ENCODE measurements at places on chromosomes 11 and 22.

DNA sequence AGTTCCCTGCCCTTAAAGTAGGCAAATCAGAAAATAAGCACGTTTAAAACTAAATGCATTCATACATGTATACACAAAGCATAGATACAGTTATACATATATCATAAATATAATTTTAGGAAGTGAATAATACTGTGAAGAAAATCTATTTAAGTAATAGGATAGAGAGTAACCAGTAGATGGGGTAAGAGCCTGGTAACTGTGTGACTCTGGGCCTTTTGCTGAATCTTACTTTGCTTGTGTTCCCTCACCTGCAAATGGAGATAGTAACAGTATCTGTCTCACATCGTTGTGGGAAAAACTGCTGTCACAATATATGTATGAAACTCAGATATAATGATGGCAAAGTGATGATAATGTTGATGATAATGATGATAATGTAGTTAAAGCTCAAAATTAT is 29.9 kb downstream of the MS4A2 start:
- DNase-seq, result no peak

- DNase-seq, result no peak
Measured at GRCh38 chr11:110075847-110076208, 17.4 kb upstream of the ZC3H12C start.

DNA sequence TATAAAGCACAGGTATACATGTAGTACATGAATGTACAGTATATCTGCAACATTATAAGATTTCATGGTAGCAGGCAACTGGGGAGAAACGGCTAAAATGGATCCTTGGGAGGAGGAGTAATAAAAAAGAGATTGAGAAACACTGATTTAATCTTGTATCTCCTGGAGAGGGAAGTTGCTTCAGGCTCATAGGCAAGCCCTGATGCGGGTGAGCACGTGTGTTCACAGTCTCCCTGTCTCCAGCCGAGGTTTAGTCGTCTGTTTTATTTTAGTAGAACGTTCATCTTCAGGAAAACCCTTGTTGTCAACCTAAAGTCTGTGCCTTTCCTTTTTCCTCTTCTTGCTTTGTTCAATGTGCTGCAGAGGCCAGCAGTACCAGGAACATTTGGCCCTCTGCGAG is 21.8 kb upstream of the SLC25A18 start:
- no peak for DNase-seq

- DNase-seq, result no peak
Measured at GRCh38 chr11:116825854-116826750, 3.0 kb upstream of the APOA4 start.

DNA sequence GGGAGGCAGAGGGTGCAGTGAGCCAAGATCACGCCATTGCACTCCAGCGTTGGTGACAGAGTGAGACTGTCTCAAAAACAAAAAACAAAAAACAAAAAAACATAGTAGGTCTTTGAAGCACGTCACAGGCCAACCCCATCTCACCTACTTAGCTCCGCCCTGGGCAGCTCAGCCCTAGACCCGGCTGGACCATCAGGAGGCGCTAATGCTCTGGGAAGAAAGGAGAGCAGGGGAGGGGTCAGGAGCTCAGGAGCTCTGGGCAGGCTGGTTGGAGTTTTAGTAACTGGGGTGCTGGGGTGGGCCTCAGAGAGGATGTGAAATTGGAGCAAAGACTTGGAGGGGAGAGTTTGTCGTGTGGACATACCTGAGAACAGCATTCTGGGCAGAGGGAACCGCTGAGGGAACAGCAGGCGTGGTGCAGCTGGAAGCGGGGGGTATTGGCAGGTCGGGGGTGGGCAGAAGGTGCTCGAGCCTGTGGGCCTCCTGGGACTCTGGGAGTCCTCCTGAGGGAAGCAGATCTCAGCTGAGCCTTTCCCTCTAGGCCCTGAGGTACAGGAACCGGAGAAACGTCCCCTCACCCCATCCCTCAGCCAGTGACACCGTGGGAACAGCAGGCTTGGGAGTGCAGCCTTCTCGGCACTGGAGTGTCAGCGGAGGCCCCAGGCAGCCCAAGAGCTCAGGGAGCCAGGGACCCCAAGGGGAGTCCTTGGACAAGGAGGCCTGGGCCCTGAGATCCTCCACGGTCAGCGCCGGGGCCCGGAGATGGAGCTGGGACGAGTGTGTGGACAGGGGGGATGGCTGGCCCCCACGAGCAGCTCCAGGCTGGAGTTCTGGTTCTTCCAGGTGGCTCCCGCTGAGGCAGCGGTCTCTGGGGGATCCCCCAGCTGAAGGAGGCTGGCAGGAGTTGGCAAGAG is 2.2 kb upstream of the RPS6KA4 start:
- DNase-seq, result no peak

- DNase-seq, result no peak
Measured at GRCh38 chr11:131606811-131607335, 236.5 kb downstream of the NTM start.

DNA sequence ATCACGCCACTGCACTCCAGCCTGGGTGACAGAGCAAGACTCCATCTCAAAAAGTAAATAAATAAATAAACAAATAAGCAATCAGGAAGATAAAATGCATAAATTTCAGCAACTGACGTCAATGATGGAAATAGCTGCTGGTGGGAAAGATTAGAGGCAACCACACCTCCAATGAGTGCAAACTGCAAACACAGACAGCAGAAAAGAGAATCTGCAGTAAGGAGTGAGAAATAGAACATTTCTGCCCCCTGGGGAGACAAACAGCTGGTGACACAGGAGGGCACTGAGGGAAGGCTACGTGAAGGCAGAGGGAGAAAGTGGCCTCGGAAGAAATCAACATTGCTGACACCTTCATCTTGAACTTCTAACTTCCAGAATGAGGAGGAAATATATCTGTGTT is 6.5 kb downstream of the PI4KA start:
- no peak for DNase-seq

DNA sequence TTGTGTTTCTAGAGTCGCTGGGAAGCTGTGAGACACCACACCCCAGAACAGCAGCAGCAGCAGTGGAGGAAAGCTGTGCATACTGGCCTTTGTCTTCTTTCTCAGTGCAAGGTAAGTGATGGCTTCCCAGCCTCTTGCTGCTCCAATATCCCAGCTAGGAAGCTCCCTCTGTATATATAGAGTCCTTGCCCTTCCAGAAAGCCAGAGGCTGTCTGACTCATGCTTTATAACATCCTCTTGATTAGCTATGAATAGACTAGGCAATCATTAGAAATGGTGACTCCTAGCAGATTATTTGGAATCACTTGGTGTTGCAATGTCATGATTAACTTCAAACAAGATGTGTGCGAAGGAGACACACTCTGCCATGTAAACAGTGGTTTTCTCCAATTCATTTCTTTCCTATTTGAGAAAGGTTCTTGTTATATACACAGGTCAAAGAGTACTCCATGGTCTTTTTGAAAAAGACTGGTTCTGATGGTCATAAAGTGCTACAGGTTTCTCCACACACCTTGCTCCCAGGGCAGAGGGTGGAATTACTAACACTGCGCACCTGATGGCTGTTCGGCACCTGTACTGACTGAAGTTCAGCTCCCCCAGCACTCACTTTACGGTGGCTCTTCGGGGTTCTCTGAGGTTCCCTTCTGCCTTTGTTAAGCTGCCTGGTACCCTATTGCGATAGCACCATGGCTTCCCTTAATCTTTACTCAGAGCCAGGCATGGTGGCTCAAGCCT is at the start of gene MMP1:
MMP1 (minus strand) TSS at position 149 of the 735 bp plus-strand sequence; CDS start at position 81, 68 bp downstream.
- no peak for DNase-seq

DNA sequence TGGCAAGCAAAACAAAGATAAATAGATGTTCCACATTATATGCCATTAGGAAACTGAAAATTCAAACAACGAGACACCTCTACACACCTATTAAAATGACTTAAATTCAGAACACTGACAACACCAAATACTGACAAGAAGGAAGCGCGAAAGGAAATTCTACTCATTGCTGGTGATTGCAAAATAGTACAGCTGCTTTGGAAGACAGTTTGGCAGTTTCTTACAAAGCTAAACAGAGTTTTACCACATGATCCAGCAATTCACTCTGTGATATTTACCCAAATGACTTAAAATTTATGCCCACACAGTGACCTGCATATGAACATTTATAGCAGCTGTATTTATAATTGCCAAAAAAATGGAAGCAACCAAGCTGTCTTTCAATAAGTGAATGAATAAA is 232.6 kb downstream of the CASP12 start:
- no peak for DNase-seq
